ENCODE measurements at places on chromosomes 4 and X.
A peak's percentile ranks its signal among the peaks of the same experiment; 100 is the strongest.

DNA sequence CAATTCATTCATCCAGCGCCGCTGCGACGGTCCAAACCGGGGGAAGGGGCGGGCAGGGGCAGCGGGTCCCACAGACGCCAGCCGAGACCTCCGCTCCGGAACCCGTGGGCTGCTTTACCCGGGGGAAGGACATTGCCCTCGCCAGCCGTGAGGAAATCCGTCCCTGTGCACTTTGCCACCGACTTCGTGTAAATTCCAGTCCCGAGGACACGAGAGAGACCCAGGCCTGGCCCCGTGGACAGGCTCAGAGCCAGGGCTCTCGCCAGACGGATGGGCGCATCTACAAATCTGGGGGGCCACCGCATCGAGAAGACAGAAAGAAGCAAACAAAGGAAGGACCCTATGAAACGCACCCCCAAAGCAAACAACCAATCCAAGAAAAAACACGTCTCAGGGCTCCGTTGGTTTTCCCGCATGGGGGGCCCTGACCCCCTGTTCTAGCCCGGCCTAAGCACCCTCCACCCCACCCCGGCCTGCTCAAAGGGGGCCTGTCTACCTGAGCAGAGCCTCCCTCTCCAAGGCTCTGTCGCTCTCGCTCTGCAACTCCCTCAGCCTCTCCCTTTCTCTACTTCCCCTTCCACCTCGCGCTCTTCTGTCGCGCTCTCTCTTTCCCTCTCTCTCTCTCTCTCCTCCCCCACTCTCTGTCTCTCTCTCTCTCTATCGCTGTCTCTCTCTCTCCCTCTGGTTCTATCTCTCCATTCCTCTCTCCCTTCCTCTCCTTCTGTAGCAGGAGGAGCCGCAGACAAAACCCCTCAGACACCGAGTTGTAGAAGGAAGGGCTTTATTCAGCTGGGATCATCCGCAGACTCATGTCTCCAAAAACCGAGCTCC lies 11.3 kb downstream of the FRG2 start:
- DNase-seq, result no peak

DNA sequence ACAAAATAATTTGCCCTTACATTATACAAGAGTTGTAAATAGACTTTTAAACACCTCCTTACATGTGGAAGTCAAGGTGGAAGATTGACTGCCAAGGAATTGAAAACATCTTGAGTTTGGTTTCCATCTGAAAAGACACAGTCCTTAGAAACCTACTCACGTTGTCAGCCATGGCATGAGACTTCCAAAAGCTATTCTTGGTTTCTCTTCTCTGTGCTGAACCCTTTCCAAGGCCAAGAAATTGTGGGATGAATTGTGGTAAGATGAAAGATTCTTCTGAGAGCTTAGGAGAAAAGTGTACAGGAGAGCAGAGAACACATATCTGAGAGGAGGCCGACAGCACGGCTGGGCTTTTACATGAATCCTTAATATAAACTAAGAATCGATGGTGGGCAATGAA lies 370.0 kb downstream of the FBXW7 start:
- no peak for DNase-seq

DNA sequence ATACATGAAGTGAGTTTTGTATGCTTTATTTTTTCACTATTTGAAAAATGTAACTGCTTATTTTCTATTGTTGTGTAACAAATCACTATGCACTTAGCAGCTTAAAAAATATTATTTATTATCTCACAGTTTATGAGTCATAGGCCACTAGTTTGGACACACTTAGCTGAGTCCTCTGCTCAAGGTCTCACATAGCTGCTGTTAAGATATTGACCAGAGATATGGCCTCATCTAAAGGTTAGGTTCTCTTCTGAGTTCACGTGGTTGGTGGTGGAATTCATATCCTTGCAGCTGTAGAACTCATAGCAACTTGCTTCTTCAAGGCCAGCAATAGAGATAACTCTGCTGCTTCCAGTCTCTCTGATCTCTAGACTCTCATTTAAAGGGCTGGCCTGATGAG lies 534.4 kb downstream of the SPRY1 start:
- no peak for DNase-seq

- DNase-seq, result no peak
Measured at GRCh38 chrX:118088084-118088483, 28.5 kb downstream of the KLHL13 start.

DNA sequence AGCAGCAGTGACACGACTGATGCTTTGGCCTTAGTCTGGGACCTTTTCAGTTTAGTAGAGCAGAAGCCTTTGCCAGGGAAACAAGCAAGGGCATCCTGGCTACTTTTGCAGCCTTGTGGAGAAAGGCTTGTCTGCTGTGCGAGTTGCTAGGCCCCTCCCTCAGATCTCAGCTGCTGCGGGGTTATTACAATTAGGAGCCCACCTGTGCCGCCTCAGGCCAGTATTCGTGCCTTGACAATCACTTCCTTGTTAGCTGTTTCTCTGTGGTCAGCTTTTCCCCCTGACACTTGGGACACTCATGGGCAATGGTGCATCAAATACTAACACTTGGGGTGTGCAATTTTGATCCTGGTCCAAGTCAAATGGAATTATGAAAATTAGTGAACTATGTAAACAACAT lies 67.9 kb downstream of the SH2D1A start:
- DNase-seq, result no peak

GRCh38 chr4:56651056-56651350 lies 30.1 kb downstream of the HOPX start:
- DNase-seq, result no peak

GRCh38 chrX:155216940-155217440 lies 730 bp downstream of the VBP1 start:
- no peak for DNase-seq

GRCh38 chr4:2101346-2102044 lies 42.4 kb downstream of the NAT8L start:
- no peak for DNase-seq

GRCh38 chr4:68883870-68884269 lies 67.7 kb downstream of the UGT2A3 start:
- no peak for DNase-seq

GRCh38 chr4:111215755-111216154 lies 592.9 kb upstream of the PITX2 start:
- no peak for DNase-seq

- no peak for DNase-seq
Measured at GRCh38 chr4:27019766-27020165, 159.1 kb downstream of the STIM2 start.

DNA sequence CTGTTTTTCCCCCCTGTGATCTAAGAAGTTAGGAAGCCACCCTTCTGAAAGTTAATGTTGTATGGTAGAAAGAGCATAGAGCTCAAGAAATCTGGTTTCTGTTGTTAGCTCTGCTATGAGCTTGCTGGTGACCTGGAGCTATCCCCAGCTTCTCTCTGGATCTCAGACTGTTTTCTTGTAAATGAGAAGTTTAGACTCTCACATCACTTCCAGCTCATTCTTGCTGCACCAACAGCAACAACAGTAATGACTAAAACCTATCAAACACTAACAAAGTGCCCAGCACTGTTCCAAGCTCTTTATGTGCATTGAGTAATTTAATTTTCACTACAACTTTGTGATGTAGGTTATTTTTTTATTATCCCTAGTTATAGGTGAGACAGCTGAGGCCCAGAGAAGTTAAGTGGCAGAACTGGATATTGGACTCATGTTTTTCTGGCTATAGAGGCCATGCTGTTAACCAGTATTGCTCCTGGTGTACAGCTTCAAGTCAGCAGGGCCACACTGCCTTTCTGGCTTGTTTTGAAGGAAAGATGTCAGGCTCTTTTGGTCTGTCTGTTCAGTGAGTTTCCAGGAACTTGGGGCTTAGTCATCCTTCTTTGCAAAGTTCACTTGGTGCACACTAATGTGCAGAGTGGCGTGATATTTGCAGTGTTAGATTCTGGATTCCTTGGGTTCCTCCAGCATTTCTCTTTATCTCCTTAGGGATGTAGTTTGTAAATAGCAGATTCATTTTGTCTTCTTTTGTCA lies 27.8 kb upstream of the TMEM164 start:
- DNase-seq, result no peak

GRCh38 chrX:41559235-41560052 lies 112.3 kb downstream of the NYX start:
- DNase-seq, result no peak

GRCh38 chr4:179248821-179249220 lies 1806.6 kb upstream of the AGA start:
- no peak for DNase-seq

DNA sequence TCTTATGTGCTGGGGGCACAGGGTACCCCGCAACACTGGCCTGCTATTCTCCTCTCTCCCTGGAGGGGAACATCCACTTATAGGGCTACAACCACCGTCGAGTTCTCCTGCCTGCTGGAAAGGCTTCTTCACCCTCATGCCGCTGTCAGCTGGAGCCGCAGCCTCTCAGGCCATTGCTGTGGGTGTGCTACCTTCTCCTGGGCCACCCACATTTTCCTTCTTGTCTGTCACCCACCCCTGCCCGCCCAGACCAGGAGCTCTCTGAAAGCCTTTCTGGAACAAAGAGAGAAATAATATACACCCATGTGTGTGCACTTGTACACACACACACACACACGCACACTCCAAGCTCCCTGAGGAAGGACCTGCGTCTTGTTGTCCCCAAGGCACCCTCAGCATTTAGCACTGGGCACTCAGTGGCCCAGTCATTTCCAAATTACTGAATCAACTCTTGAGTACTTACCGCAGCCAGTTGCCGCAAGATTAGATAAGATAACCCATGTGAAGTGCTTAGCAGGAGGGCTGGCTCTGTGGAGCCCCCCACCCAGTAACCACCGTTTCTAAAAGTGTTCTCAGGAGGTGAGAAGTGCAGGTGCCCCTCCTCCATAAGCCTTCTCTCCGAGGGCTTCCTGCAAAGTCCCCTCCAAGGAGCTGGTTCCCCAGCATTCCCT lies 50.2 kb downstream of the CPZ start:
- DNase-seq, result no peak

DNA sequence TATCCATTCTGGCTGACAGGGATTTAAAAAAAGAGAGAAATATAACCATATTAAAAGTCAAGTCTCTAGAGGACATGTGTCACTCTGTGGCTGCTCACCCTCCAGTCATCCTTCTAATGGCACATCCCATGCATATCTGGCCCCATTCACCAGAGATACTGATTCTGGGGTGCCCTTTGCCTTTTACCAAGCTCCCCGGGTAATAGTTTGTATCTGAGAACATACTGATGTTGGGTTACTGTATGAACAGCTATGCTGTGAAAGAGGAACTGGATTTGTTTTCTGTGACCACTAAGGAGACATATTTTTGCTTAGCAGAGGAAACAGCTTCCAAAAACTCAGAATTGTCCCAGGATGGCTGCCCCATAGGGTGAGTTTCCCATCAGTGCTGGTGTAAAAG lies 56.0 kb downstream of the SAT1 start:
- DNase-seq, result no peak

GRCh38 chr4:113407409-113407808 lies 354.1 kb downstream of the CAMK2D start:
- DNase-seq, result no peak

DNA sequence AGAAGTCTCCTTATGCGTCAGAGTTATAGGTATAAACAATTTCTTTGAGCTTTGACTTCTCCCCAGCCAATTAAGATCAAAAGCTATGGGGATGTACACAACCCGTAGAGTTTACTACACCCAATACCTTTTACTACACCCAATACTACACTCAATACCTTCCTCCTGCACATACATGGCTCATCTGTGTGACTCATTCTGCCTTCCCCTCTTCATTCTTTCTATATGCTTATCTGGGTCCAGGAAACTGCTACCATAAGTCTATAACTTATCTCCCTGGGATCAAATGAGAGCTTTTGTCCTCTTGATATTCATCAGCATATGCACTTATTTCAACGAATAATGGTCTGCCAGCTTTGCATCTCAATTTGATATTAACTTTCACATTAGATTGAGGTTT lies 28.2 kb downstream of the ANKRD50 start:
- no peak for DNase-seq

DNA sequence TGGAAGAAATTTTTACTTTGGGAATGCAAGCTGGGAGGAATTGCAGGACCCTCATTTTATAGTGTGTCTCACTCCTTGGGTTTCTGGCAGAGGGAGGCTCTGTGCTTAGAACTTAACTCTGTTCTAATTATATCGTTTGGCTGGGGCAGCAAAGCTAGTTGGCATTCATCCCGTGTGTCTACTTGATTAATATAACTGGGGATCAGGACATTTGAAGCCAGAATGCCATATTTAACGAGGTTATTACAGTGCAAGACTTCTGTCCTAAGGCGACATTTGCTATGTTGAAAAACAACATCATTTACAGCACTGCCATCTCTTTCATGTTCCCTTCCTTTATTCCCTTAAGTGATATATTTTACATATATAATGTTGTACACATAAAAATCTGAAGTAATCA lies 179.1 kb upstream of the TBC1D9 start:
- DNase-seq, result no peak

DNA sequence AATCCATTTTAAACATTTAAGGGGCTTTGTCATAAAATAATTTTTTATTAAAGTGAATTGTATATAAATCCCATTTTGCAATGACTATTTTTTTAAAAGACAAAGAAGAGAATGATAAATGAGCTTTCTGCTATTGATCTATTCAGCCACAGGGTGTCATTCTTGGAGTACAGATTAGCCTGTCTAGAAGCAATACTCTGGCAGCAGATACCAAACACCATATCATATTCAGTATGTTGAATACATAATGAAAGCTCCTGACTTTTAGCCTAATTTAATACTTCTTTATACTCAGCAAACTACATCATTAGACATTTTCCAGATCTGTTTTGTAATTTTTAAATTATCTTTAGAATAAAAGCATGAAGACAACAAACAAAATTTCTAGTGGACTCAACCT lies 496.3 kb downstream of the PDGFC start:
- DNase-seq, result no peak

GRCh38 chr4:153791746-153792617 lies 3.1 kb upstream of the SFRP2 start:
- no peak for DNase-seq

GRCh38 chr4:127449449-127449848 lies 183.3 kb upstream of the INTU start:
- DNase-seq, result no peak

DNA sequence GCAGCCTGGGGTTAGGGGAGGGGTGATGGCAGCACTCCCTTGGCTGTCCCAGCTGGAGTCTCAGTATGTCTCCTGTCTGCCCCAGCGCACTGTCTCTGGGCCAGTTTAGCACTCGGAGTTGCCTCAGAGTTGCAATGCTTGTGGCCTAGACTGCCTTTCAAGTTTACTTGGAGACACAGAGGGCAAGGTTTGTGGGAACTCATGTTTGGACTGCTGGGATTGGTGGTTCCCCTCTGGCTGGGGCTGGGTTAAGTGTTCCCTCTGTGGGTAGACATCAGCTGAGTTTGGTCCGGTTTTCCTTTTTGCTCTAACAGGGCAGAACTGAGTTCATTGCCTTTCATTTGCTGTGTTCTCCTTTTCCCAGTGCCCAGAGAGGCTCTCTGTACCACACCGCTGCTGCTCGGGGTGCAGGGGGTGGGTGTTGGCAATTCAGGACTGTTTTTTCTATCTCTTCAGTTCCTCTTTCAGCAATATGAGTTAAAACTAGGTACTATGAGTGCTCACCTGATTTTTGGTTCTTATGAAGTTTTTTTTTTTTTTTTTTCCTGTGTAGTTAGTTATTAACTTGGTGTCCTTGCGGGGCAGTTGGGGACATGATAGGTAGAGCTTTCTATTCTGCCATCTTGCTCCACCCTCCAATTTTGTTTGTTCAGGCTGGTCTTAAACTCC lies 17.2 kb downstream of the RAB33B start:
- DNase-seq, result no peak

GRCh38 chr4:147481577-147482109 lies 746 bp downstream of the EDNRA start:
- DNase-seq, result peak; percentile 1

Data from NT2/D1 (cell line).